ENCODE measurements at places on chromosomes 7 and 10. TPM values are rescaled to one million over a fixed set of nuclear protein-coding genes. Genes with fewer than 3 reads are reported as not detected.

The TMEM273 gene
- 8.5 TPM for total RNA-seq

The CCDC126 gene
- 33.9 TPM for total RNA-seq

The ASAH2 gene
- total RNA-seq, result 3.5 TPM

The CFAP46 gene
- total RNA-seq, result 14.3 TPM

The RINT1 gene
- 19.0 TPM for total RNA-seq

The LAMB4 gene
- 0.30 TPM for total RNA-seq

The KLLN gene
- 0.69 TPM for total RNA-seq

The PLEKHS1 gene
- 0.11 TPM for total RNA-seq

The CLDN4 gene
- total RNA-seq, result 2.6 TPM

The PRR15 gene
- 0.30 TPM for total RNA-seq

The LIPM gene
- not detected for total RNA-seq

The PDZD7 gene
- 8.4 TPM for total RNA-seq

The PRKAR2B gene
- 69.3 TPM for total RNA-seq

The VIM gene
- 1,457 TPM for total RNA-seq

The IDI1 gene
- total RNA-seq, result 90.6 TPM

Data from spinal cord (tissue), 10 donors.